ENCODE measurements at places on chromosomes 4 and X. TPM values are rescaled to one million over a fixed set of nuclear protein-coding genes. Genes with fewer than 3 reads are reported as not detected.

- DNase-seq, result peak; percentile 12
Measured at GRCh38 chr4:142909908-142910307, 63.8 kb upstream of the INPP4B start.

DNA sequence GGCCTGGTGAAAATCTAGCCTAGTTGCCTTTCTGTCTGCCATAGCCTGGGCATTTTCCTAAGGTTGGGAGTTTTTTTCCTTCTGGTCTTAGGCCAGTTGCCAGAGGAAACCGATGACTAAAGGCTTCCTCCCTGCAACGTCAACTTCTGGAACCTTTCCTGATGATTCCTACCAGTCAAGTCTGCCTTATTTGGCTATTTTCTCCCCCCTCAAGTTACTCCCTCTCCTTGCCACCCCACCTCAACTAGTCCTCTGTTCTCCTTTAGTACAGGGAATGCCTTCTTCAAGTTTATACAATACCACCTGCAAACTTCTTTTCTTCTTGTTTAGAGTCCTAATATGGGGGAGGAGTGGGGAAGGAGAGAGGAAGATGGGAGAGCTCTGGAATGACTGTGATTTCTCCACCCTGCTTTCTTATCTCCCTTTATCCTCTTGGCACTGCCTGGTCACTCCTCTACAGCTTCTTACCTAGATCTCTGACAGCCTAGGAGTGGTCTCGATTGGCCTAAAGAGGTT lies 10.6 kb downstream of the MSN start:
- peak; percentile 94 for DNase-seq

DNA sequence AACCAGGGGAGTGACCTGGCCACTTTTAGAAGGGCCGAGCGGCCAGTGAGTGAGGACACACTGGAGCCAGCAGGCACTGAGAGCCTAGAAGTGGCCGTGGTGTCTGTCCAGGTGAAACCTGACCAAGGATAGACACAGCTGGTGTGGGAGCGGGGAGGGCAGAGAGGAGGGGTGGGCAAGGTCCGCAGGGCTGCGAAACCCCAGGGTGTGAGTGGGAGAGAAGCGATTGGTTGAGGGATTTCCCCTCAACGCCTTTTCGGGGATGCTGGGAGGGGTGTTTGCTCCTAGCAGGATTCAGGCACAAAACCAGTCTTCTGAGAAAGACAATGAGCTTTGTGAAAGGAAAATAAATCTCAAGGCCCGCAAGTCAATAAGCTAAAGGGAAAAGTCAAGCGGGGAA lies 33.2 kb upstream of the ARSD start:
- no peak for DNase-seq

DNA sequence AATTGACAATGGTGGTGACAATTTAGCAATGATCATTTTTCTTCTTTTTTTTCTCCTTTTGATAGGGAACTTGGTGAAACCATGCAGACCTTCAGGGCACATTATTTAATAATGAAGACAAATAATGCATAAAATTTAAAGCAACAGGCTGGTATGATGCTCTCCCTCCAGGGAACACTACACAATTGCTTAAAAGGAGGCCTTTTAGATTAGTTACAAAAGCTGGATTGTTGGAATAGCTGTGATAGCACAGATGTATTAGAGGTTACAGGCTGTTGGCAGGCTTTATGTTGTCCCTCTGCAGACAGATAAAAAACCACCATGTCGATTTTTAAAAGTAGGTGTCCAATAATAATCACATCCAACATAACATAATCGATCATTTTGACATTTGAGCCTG lies 307.0 kb downstream of the ADGRL3 start:
- DNase-seq, result no peak

DNA sequence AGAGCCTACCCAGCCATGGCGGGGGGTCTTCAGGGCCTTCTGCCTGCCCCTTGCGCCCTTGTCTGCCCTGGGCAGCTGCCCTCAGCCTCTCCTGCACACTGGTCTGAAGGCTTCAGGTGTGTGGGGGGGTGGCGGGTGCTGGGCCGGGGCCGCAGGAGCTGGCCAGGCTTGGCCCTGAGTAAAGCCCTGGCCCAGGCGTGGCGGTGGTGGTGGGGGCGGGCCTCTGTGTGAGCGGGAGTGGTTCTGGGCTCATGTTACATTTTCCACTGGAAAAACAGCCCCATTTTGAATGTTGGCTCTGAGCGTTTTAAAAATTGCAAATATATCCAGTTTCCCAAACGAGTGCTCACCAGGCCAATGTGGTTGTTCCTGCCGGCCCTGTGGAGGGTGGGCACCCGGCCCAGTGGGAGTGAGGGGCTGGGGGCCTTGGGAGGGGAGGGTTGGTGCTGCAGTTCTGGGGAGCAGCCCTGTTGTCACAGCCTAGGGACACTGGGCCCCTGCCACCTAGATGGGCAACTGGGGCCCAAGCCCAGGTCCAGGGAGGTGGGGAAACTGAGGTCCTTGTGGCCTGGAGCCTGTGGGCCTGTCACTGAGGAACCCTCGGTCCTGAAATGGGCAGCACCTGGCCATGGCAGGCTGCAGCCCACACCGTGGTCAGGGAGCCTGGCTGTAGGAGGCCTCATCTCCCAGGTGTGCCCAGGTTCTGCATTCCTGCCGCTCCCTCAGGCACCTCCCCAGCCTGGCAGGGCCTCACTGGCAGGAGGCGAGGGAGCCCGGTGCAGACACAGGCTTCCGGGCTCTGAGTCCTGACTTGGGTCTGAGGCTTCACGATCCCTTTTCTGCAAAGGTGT lies 28.3 kb downstream of the FGFRL1 start:
- DNase-seq, result peak; percentile 32

DNA sequence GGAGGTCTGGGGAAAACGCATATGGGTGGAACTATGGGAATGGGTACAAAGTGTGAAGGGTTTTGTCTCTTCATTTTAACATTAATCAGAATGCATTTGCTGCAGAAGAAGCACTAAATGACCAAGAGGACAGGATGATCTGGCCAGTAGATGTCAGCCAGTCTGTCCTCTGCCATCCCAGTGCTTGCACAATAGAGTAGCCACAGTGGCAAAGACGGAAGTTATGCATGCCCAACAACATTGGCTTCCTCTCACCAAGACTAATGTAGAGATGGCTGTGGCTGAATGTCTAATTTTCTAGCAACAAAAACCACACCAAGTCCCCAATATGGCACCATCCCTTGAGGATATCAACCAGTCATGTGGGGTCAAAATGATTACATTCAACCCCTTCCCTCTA lies 45.0 kb upstream of the ARHGEF6 start:
- no peak for DNase-seq

- no peak for DNase-seq
Measured at GRCh38 chr4:110034026-110034393, 121.3 kb downstream of the EGF start.

- DNase-seq, result no peak
Measured at GRCh38 chr4:140343303-140343702, 30.1 kb upstream of the SCOC start.

DNA sequence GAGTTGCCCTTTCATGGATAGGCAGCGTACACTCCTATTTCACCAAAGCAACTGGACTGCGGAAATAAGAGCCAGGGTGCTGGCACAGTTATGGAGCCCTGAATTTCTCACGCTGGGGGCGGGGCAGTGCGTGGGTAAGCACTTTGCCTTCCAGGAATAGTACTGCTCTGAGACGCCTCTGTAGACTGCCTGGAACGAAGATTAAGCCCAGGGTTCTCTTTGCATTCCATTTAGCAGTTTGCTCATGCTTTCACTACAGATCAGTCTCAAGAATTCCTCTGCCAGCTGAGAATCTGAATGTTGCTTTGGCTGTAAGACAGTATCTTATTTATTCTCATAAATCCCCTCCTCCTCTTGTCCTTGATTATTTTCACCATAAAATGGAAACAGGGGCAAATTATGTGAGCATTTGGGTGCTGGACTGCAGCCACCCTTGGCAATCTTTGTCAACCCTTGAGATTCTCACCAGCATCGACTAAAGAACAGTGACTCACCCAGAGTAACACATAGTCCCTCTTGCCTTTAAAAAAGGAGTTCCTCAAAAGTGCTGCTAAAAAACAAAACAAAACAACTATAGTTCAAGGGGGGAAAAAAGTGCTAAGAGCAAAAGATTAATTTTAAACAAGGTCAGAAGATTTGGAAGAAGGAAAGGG lies 88.9 kb upstream of the CITED1 start:
- DNase-seq, result peak; percentile 50

DNA sequence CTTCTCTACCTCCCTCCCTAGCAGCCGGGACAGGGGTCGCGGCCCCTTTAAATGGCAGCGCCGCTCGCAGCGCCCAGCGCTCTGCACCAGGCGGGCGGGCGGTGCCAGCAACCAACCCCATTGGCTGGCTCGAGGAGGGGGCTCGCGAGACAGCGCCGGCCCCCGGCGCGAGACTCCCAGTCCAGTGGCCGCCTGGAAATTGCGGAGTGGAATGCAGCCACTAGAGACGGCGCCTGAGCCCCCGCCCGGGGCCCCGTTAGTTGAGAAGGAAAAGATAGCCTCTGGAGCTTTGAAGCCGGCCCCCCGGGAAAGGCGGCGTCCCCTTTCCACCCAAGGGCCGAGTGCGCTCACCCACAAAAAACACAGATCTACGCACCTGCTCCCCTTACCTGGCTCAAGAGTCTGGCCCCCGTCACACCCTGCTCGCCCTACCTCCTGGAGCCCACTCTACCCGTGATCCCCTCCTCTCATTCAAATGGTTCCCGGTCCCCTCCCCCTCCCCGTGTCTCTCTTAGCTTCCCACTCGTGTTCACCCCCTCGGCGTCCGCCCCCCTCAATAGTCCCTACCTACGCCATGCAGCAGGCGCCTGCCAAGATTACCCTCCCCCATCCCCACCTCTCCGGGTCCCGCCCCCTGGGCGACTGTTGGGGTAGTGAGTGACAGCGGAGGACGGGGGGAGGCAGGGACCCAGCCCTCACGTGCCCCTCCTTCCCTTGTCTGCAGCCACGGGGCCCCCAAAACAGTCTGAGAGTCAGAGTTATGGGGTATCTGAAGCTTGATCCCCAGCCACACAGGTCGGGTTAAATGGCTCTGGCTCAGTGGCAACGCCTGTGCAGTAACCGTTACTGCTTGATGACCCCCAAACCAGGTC lies at the start of gene ZMYM3:
Gene ZMYM3, minus strand, starts transcription at position 49 of the 872 bp plus-strand sequence. CDS start 885 bp downstream, outside the sequence.
- DNase-seq, result peak; percentile 76

DNA sequence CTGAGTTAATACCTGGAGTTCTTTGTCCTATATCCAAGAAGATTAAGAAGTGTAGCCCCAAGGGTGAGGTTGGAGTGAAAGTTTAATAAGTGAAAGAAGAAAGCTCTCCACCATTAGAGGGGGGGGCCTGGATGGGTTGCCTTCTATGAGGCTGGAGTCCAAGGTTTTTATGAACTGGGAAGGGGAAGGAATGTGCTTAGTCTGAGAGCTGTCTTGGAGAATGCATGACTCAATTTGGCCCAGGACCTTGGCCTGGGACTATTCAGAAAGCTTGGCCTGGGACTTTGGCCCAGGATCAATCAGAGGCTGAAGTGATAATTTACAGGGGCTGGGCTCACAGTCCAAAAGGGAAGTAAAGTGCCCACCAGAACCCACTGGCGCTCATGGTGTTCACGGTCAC lies 1049.0 kb upstream of the GRIA3 start:
- no peak for DNase-seq

Gene BMP15
- not detected for total RNA-seq

GRCh38 chrX:45806410-45807121 lies 605.9 kb upstream of the DIPK2B start:
- peak; percentile 92 for DNase-seq

DNA sequence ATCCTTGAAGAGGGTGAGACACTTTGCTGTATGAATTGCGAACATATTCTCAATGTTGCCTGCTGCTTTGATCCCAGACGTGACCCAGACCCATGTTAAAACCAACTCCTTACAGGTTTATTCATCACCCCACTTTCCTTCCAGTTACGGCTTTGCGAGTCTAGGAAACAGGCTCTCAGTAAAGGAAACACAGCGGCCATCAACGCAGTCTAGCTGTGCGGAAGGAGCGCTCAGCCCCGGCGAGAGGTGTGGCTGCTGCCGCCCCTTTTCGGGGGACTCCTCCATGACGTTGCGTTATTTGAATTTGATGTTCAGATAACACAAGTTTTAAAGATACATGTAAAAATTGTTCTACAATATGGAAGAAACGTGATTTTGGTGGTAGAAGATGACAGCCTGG lies 206.4 kb upstream of the FAT1 start:
- no peak for DNase-seq

Gene RAB41
- total RNA-seq, result not detected

DNA sequence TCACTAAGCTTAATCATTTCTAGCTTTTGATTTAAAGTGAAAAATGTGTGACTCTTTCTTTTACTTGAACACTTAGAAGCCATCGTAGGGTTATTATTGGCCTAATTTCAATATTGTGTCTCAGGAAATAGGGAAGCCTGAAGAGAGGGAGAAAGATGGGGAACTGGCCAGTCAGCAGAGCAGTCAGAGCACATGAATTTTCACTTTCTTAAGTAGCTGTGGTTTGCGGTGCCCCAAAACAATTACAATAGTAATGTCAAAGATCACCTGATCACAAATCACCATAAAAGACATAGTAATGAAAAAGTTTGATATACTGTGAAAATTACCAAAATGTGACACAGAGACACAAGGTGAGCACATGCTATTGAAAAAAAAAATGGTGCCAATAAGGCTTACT lies 45.5 kb downstream of the CENPC start:
- no peak for DNase-seq

DNA sequence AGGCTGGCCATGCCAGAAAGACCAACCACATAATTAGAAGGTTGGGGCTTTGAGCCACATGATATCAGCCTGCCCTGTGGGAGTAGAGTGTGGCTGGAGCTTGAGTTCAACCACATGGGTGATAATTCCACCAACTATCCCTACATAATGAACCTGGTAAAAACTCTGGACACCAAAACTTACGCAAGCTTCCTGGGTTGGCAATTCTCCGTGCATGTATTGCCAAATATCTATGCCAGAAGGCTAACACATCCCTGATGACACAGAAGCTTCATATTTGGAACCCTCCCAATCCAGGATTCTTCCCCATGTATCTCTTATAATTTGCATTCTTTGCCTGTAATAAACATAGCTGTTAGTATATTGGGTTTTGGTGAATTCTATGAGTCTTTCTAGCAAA lies 68.2 kb downstream of the FUNDC1 start:
- no peak for DNase-seq

DNA sequence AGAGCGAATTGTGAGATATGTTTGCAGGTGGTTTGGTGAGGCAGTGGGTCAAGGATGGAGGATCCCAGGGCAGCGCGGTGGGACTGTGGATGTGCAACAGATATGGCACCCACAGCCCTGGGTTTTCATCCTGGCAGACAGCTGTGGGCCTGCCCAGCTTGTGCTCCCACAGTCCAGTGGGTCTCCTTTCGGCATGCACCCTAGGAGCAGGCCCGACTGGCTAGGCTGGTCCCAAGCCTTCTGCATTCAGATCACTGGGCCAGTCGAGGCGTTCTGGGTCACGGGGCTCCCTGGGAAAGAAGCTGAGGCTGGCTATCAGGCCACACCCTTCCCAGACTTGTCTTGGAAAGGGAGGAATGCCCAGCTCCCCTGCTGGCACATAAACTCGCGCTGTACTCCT lies 2289.6 kb downstream of the ARAP2 start:
- no peak for DNase-seq

GRCh38 chr4:153344131-153345011 lies at the start of gene MND1:
Gene MND1, plus strand, starts transcription at chr4:153344688. Its CDS starts 50 bp downstream, at chr4:153344738.
- DNase-seq, result peak; percentile 71

GRCh38 chr4:121885115-121885514 lies 14.8 kb upstream of the BBS7 start:
- DNase-seq, result no peak
